ENCODE measurements at places on chromosomes 3 and 15.

GRCh38 chr3:11634081-11634635 lies 9.6 kb downstream of the VGLL4 start:
- no peak for DNase-seq

DNA sequence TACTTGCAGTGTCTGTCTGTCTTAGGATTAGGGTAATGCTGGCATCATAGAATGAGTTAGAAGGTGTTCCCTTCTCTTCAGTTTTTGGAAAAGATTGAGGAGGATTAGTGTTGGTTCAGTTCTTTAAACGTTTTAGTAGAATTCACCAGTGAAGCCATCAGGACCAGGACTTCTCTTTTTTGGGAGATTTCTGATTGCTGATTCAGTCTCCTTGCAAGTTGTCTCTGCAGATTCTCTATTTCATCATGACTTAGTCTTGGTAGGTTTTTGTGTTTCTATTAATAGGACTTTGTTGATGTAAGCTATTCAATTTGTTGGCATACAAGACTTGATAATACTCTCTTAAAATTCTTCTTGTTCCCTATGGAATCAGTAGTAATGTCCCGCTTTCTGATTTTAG lies 48.9 kb downstream of the STT3B start:
- no peak for DNase-seq

GRCh38 chr3:14925729-14926591 lies 21.4 kb upstream of the NR2C2 start:
- DNase-seq, result no peak

- DNase-seq, result no peak
Observed at GRCh38 chr3:40655551-40655950, 130.8 kb downstream of the ZNF621 start.

- no peak for DNase-seq
Observed at GRCh38 chr15:74785194-74786032, 3.5 kb downstream of the CSK start.

DNA sequence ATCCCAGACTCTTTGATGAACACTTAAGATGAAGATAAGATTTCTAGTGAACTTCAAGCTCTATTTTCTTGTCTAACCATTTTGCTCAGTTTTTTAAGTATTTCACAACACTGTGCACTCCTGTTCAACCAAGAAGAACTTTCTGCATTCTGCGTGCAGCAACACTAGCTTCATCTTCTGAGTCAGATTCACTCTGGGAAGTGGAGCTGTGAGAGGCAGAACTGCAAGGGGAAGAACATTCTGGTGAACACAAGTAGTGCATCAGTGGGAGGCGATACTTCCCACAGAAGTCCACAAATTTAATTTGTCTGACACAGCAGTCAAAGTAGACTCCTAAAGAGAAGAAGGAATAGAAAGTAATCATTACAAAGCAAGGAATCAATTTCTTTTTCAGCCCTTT lies 18.1 kb downstream of the LRRC58 start:
- no peak for DNase-seq

DNA sequence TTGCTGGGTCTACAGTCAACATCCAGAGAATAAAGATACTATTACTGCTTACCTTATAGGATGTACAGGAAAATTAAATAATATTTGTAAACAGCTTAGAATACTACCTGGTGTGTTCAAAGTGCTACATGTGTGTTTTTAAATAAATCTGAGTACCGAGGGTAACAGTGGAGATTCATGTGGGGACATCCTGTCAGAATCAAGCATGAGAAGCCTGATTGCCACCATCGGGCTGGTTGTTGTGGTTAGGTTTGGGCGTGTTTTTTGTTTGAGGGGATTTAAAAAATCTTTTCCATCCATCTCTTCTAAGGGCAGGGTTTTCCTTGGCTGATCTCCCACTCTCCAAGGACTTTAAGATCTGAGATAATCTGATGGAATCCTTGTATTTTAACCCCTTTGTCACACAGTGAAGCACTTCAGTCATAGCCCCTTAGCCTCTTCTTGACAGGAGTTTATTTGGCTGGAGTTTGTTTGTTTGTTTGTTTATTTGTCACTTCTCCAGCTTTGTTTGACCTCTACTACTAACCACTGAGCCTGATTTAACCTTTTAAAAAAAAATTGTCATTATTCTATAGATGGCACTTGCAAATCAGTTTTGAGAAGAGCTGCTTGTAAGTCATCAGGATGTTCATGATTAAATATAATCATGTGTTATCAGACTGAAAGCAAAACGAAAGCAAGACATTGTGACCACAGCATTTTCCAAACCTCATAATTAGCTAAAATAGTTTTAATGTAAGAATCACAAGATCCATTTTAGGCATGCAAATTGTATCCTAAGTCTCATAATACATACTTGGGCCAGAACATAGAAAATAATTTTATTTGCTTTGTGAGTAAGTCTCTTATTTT lies 72.8 kb upstream of the RARB start:
- DNase-seq, result no peak

GRCh38 chr3:189339996-189340395 lies 168.2 kb downstream of the TPRG1 start:
- no peak for DNase-seq

GRCh38 chr3:194492001-194492400 lies 5.2 kb upstream of the ATP13A3 start:
- DNase-seq, result no peak

- DNase-seq, result no peak
Observed at GRCh38 chr3:59133311-59133710, 83.5 kb upstream of the CFAP20DC start.

DNA sequence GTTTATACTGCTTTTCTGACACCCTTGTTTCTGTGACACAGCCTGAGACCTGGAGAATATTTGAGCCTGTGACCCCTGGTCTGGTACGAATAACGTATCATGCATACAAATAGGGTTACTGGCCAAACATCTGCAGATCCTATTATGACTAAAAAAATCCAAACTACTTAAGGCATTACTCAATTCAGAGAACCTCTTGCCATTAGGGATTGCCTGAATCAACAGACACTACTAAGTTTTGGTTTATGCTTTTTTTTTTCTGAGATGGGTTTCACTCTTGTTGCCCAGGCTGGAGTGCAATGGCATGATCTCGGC lies 35.4 kb downstream of the OSBPL10 start:
- no peak for DNase-seq

GRCh38 chr15:93519599-93519998 lies 430.6 kb upstream of the RGMA start:
- DNase-seq, result no peak

- DNase-seq, result no peak
Observed at GRCh38 chr3:31008994-31009393, 114.5 kb upstream of the GADL1 start.

- DNase-seq, result no peak
Observed at GRCh38 chr15:62047282-62047827, 12.9 kb downstream of the VPS13C start.

GRCh38 chr15:72198356-72199204 lies 993 bp upstream of the GRAMD2A start:
- DNase-seq, result no peak

GRCh38 chr15:75661100-75661755 lies 13.5 kb downstream of the SNX33 start:
- no peak for DNase-seq

GRCh38 chr15:45715528-45715927 lies 80.7 kb downstream of the SQOR start:
- DNase-seq, result no peak

GRCh38 chr3:46693038-46693891 lies at the start of gene ALS2CL:
Gene ALS2CL (minus strand): TSS chr3:46693679. CDS start chr3:46689440, 4,239 bp downstream.
- peak; percentile 31 for DNase-seq

All from activated CD8-positive, alpha-beta memory T cell treated with anti-CD3 and anti-CD28 coated beads for 4 hours (primary cell).